Cardiac ventricle fibroblast (primary cell): ENCODE measurements at places on chromosomes 16 and 17. TPM values are rescaled to one million over a fixed set of nuclear protein-coding genes. Genes with fewer than 3 reads are reported as not detected.

The ZNF423 gene
- 23.2 and 24.3 TPM in 2 replicates for total RNA-seq

The KRT9 gene
- not detected in 2 replicates for total RNA-seq

The SLC13A2 gene
- not detected in 2 replicates for total RNA-seq

The NPIPB13 gene
- 1.7 and 2.1 TPM in 2 replicates for total RNA-seq

The OTOA gene
- 0.64 TPM in 1 of 2 replicates, not detected in the other for total RNA-seq

The GP1BA gene
- not detected in 2 replicates for total RNA-seq

The ITGAD gene
- total RNA-seq: not detected in 2 replicates

The GCGR gene
- not detected in 2 replicates for total RNA-seq

The GLYR1 gene
- 30.7 and 39.1 TPM in 2 replicates for total RNA-seq

The KRT32 gene
- total RNA-seq: not detected in 2 replicates

The PRR11 gene
- 3.8 and 4.1 TPM in 2 replicates for total RNA-seq

The ADAD2 gene
- total RNA-seq: not detected in 2 replicates

The CBFA2T3 gene
- total RNA-seq: not detected in 2 replicates

The ARL5C gene
- not detected in 2 replicates for total RNA-seq
